ENCODE measurements at places on chromosomes 7 and 10. TPM values are rescaled to one million over a fixed set of nuclear protein-coding genes. Genes with fewer than 3 reads are reported as not detected.

KCND2 gene
- total RNA-seq: 1.3 TPM

DNA sequence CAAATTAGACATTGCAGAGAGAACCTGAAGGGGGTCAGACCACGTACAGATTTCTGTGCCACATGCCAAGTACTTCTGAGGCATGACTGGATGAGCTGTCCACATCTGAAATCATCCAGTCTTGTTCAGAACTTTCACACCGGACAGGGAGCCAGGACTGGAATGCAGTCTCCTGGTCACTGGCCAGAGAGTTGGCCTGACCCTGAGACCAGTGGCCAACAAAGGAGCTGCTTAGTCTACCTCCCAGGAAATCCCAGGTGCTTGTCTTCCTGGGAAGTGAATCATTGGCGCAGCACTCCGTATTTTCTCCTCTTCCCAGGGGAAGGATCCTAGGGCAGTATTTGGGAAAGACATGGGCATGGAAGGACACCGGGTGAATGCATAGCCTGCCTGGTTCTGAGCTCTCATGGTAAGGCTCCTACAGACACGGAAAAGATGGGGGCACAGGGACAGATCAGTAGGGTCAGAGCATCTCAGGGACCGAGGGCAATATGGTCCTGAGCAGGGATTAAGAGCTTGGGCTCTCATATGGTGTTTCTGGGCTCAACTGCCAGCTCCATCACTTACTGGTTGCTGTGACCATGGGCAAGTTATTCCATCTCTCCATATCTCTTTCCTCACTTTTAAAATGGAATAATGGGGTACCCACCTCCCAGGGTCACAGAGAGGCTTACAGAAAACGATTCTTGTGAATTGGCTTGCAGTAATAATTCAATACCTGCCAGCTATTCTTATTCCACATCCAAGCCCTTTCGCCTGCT is 1.3 kb upstream of the SCD start:
- no peak for DNase-seq

DNA sequence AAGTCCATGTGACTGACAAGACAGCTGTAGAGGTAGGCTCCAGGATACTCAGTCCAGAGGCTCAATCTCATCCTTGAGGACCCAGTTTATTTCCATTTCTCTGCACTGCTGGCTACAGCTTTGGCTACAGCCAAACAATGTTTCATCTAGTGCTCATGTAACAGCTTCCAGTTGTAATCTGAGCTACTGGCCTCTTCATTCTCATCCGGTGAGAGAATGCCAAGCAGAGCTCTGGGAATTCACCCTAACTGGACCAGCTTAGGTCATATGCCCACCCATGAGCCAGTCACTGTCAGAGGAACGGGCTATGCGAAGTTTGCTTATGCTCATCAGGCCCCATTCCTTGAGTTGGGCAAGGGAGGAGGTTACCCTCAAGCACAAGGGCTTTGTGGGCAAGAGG is 192.9 kb downstream of the EVX1 start:
- no peak for DNase-seq

NPS gene
- total RNA-seq: not detected

GRCh38 chr10:105585753-105586152 is 944.7 kb downstream of the SORCS3 start:
- DNase-seq: no peak

GRCh38 chr10:34029455-34029854 is 695.0 kb upstream of the NRP1 start:
- no peak for DNase-seq

CCDC3 gene
- 1.8 TPM for total RNA-seq

DNA sequence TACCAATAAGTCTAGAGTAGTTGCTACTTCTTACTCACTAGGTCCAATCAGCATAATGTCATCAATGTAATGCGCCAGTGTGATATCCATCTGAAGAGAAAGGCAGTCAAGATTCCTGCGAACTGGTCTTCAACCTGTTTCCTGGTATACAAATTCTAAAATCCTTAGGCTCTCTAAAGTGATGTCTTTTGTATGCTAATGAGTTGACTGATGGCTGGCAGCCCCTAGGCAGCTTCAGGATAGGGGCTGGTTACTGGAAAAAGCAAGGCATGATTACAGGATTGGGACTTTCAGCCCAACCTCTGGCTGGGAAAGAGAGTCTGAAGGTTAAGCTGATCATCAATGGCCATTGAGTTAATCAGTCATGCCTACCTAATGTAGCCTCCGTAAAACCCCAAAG is 250.2 kb upstream of the PTER start:
- no peak for DNase-seq

DNA sequence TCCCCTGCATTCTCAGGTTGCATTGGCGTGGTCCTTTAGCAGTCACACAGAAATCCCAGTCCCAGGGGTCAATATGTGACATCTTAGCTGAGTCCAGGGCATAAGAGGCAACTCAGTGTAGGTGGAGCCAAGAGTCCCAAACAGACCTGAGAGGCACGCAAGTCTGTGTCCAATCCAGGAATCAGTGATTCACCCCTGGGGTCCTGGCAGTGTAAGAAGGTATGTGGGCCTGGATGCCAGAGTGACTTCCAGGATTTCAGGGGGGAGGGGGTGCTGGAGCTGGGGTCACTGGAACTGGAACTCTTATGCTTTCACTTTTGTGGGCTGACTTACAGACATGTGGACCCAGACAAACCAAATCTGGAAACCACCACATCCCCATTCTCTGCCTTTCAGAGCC is 26.8 kb downstream of the FRMPD2 start:
- no peak for DNase-seq

DNA sequence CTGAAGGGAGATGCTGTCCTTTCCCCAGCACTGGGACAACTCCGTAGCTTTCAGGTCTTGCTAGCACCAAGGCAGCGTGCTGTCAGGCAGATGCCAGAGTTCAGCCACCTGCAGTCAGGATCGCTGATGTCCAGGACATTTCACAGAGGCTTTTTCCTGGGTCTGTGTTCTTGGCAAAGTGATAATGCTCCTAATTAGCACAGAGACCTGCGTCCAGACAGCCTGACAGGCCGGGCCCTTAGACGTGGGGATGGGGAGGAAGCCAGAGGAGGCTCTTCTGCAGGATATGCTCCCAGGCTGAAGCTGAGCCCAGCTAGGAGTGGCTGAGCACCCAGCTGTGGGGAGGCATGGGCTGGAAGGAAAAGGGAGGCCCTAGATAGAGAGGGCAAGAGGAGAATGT is 82.5 kb upstream of the TBX20 start:
- DNase-seq: no peak

- DNase-seq: no peak
These were observed 201.4 kb downstream of the ADRA2A start for GRCh38 chr10:111278266-111278665.

DNA sequence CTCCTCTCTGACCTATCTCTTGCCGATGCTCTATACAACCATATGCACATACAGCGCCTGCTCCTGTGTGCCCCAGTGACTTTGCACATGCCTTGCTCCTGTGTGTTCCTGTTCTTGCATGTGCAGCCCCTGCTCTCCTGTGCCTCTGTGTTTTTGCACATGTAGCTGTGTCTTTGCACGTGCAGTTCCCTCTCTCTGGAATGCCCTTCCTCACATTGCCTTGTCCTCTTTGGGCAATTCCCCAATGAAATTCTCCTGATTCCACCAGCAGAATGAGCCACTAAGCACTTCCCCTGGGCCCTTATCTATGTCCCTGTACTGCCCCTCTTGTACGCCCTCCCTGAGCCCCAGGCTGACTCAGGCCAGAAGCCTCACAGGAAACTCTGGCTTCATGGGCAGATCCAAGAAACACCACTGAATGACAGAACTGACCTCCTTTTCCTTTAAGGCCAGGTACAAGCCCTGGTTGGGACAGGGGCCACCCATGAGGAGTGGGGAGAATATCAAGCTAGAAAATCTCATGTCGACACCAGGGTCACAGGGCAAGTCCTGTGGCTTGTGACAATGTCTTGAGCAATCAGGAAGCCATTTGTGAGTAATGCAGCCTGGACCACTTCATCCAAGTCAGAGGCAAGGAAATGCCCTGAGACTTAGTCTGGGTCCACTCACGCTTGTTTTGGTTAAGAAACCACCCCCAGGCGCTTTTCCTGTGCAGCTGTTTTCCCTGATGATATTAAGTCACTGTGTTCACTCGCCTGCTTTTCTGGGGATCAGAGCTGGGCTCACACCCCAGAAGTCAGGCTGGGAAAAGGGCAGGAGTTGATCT is 1.9 kb upstream of the ARHGAP22 start:
- DNase-seq: peak; percentile 91

GRCh38 chr10:129972966-129973673 is 9.0 kb upstream of the EBF3 start:
- no peak for DNase-seq

- no peak for DNase-seq
These were observed 7.8 kb upstream of the RBM28 start for GRCh38 chr7:128351296-128352152.

DNA sequence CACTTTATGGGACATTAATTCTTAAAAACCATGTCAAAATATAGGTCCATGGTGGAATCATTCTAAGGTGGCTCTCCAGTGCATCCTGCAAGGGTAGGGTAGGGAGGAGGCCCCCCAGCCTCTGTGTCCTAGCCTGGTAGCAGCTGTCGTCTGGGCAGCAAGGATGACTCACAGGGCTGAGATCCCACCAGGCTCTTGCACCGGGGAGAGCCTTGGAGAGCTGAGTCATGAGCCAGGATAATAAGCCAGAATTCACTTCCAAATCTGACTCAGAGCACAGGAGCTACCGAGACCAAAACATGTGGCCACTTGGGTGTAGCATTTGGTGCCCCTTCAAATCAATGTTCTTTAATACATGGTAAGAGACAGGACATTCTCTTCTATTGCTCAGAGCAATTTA is 298.5 kb downstream of the NEBL start:
- no peak for DNase-seq

DNA sequence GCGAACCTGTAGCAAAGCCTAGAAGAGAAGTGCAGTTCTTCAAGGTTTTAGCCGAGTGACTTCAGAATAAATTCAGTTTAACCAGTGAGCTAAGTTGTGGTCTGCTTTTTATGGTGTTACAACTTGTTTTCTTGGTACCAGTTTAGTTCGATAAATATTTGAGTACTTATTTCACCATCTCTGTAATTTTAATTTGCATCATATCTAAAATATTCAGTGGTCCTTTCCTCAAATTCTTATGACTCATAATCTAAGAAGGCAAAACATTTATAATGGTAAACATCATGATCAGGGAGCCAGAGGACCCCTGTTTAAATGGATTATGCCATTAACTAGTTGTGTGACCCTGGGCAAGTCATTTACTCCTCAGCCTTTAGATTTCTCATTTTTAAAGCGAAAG is 4.1 kb upstream of the BMPER start:
- no peak for DNase-seq

- DNase-seq: no peak
These were observed 28.7 kb upstream of the JAKMIP3 start for GRCh38 chr10:132036887-132037675.

DNA sequence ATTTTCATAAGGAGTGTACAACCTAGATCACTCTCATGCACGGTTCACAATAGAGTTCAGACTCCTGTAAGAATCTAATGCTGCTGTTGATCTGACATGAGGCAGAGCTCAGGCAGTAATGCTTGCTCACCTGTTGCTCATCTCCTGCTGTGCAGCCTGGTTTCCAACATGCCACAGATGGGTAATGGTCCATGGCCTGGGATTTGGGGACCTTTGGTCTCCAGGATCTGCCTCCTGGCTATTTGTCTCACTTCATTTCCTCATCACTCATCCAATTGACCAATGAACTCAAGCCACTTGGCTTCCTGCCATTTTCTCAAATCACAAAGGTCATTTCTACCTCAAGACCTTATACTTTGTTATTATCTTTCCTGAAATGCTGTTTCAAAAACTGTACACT is 786.1 kb downstream of the ANKRD7 start:
- DNase-seq: no peak

- DNase-seq: no peak
These were observed 188.7 kb downstream of the DNAJB6 start for GRCh38 chr7:157525491-157525915.

DNA sequence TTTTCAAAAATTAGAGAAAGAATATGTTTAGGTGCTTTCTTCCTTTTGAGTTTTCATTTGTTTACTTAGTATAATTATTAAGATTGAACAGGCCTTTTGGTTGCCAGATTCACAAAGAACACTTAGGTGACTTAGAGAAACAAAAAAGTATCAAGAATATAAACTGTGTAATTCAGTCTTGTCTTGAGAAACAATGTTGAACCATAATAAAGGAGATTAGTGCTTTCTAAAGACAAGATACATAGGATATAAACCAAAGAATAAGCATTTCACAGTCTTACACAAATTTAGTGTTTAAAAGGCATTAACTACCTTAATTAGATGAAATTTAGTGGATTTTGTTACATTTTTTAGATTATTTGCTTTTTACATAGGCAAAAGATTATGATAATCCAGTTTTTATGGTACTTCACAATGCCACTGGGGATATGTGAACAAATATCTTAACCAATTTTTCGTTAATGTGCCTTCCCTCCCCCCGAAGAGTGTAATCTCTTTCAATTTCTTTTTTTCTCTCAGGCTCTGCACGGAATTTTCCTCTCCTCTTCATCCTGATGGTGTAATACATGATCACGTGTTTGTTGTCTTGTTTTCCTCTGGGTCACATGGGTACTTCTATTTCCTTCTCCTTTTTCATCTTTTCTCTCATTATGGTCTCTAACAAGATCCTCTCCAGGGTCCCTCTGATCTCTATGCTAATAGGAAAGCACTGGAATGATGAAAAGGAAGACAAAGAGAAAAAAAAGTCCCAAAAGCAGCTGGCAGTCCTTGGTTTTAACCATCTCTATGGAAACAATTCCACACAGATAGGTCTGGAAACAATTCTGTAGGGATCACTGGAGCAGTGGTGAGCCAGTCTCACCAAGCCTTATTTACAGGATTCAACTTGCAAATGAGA is 3.7 kb upstream of the HNRNPH3 start:
- DNase-seq: no peak

GRCh38 chr10:125368146-125368545 is 207.8 kb upstream of the CTBP2 start:
- DNase-seq: no peak

DNA sequence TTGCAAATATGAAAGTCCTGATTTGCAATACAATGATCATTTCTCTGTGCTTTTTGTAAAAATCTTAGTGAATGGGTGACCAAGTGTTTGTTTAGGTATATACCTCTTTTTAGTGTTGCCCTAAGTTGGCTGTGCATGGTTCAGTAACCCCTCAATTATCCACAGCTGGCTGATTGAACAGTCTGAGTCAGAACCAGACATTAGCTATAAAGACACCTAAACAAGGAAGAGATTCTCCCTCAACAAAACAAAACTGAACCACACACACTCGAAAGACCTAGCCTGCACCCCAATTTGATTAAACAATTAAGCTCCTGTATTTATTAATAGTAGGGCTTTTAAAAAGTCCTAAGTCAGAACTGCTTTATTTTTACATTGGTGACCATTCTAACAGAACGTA is 2.8 kb downstream of the RSBN1L start:
- no peak for DNase-seq

Data from glomerular endothelial cell (primary cell).